GM23248 (cell line): ENCODE measurements at places on chromosomes 2 and 18. TPM values are rescaled to one million over a fixed set of nuclear protein-coding genes. Genes with fewer than 3 reads are reported as not detected.
A peak's percentile ranks its signal among the peaks of the same experiment; 100 is the strongest.

Gene TXNDC2
- total RNA-seq, result not detected in 2 replicates

Gene DSG1
- total RNA-seq, result not detected in 2 replicates

Gene LAMA3
- 1.9 and 3.5 TPM in 2 replicates for total RNA-seq

Gene LIPG
- total RNA-seq, result 0.25 and 0.43 TPM in 2 replicates

Gene CFAP65
- total RNA-seq, result not detected in 2 replicates

GRCh38 chr2:170896622-170897021 lies 32.4 kb upstream of the GORASP2 start:
- no peak for DNase-seq

DNA sequence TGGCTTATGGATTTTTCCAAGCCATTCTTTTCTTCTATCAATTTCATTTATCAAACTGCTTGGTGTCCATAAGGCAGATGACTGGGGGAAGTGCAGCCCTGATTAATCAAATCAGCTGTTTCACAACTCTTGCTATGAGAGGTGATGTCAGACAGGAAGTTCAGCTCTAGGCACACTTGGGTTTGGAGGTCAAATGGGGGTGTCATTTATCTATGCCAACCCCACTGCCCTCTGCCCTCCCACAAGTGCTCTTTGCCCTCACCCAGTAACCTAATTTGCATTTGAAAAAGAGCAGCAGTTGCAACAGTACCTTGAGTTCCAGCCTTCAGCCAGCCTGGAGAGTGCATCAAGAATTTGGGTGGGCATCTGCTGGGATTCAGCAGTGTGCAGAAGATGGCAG lies 431.3 kb upstream of the SPRED2 start:
- no peak for DNase-seq

DNA sequence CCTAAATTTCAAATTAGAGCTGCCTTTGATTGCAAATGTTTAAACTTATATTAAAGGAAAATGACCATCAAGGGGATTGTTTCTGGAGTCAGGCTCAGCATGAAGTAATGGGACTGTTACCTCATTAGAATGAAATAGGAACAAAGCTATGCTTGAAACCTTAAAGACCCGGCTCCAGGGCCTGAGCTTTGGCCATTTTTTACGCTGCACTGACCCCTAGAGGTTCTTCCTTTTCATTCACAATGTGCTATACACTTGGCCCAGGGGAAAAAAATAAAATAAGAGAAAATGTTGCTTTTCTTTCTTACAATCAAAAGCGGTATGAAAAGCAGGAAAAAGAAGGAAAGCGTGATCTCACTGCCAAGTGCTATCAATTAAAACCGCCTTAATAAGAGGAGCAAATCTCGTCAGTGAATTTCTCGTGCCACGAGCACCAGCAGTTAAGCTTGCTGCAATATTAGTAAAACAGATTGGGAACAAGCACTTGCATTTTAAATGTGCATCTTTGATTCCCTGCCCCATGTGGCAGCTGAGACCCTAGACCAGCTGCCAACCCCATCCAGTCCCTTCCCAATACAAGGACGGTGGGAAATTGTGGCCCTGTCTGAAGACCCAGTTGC lies 96.6 kb downstream of the MBD2 start:
- DNase-seq, result peak; percentile 79

GRCh38 chr2:178418426-178418825 lies 32.5 kb downstream of the PRKRA start:
- peak; percentile 40 for DNase-seq

- DNase-seq, result no peak
Observed at GRCh38 chr2:86556508-86556907, 6.7 kb downstream of the CHMP3 start.

DNA sequence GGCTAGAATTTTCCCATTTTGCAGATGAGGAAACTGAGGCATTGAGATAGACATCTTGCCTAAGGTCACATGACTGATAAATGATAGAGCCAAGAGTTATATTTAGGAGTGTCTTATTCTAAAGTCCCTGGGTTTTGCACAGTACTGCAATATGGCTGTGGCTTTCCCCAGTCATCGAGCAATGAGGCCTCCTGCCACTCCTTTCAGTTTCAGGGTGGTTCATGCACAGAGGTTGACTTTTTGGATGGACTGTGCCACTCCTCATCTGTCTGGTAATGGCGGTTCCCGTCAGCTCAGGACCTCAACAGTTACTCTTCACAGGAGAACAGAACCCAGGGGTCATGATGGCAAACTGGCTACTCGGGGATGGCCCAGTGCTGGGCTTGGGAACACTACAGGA lies 131.1 kb downstream of the ACKR3 start:
- no peak for DNase-seq
